NCI-H526 (cell line): ENCODE measurements at places on chromosomes 1 and 21.

- DNase-seq: no peak
Measured at GRCh38 chr1:198253668-198254067, 96.9 kb downstream of the NEK7 start.

DNA sequence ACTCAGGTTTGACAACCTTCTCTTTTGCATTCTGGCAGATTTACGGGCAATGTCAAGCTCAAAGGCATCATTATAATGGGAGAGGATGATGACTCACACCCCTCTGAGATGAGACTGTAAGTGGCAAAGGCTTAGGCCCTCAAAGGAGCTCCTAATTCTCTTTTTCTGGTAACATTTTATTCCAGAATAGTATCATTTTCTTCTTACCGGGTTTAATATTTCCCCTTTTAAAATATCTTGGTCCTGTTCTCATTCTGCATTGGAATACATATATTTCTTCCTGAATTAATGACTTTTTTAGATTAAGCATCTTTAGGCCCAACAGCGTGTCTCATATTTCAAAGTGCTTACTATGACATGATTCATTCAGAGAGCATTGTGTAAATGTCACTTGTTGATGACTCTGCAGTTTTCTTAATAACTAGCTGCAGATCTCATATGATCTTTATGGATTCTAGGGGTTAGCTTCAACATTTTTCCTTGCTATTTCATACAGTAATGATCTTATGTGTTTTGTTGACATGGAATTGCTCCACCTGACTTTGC, 1.7 kb downstream of the PITHD1 start:
- DNase-seq: no peak

- no peak for DNase-seq
Measured at GRCh38 chr1:168561989-168562388, 14.4 kb upstream of the XCL1 start.

DNA sequence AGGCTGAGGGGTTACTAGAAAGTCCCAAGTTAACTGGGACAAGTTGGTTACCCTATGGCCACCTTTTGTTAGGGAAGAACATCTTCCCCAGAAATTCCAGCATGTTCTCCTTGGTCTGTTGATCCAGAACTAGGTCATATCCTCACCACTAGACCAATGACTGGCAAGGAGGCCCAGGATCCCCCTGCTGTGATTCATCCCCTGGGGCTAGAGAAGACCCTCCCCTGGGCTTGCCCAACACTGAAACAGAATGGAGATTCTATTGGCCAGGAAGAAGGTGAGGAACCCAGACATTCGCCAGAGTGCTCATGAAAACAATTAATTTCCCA, 90.1 kb upstream of the SIM2 start:
- no peak for DNase-seq

GRCh38 chr1:206709772-206710459, 25.2 kb downstream of the MAPKAPK2 start:
- DNase-seq: no peak

DNA sequence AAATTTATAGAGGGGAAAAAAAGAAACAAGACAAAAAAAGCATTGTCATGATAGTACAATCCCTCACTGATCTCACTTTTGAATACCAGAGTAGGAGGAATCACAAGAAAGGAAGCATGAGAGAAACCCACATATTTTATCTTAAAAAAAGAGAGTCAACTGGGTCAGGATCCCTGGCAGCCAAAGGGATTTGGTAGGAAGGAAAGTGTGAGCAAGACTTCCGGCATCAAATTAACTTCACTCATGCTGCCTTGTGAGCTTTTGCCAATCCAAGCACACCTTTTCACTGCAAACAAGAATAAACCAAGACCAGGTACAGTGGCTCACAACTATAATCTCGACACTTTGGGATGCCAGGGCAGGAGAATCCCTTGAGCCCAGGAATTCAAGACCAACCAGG, 53.1 kb downstream of the SLC9C2 start:
- DNase-seq: no peak

- DNase-seq: no peak
Measured at GRCh38 chr1:219731771-219732170, 118.9 kb upstream of the ZC3H11B start.

DNA sequence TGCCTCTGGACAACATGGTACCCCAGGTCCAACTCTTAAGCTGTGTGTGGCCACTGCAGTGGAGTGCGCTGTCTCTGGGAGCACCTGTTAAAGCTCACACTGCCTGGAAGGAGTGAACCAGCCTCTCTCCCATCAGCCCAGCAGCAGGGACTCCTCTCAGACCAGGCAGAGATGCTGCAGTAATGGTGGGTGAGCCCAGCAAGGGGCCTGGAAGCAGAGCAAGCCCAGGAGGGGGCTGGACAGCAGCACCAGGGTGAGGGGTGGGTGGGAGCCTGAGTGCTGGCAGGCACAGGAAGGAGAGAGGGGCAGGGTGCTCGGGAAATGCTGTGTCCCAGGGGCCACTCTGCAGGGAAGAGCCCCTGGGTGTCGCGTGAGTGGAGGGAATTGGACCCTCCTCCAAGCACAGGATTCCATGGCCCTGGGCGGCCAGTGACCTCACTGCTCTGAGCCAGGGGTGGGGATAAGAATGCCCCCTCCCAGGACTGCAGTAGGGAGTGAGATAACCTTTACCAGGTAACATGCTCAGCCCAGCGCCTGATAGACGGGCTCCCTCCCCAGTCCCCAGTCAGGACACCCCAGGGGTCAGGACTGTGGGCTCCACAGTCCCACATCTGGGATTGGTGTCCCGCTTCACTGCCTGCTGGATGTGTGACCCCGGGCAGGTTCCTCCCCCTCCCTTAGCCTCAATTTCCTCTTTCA, 313.1 kb downstream of the MATN1 start:
- DNase-seq: no peak

- DNase-seq: no peak
Measured at GRCh38 chr21:45076245-45076711, 1.9 kb downstream of the ADARB1 start.

GRCh38 chr1:97553971-97554370, 366.9 kb downstream of the DPYD start:
- no peak for DNase-seq

DNA sequence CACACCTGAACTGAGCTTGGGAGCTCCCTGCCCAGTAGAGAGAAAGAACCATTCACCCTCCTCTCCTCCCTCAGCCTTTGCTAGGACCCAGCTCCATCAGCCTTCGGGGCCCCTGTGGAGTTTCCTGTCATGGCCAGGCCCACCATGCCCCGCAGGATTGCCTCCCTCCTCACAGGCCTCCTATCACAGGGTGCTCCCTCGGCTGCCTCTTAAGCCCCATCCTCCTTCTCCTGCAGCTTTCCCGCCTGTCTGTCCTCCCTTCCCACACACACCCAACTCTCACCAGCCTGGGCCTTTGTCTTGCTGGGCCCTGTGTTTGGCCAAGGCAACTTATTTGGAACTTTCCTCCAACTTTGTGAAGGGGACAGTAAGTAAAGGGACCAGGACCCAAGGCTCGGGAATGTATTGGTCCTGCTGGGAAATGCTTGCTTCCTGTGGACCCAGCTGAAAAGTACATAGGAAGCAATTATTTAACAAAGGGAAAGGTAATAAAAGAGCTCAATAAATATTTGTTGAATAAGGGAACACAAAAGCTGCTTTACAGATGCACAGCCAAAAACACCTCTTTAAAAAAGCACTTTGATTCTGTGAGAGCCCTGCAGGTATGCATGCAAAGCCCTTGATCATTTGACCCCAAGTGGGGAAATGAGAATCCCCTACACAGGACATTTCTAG, 31.6 kb upstream of the TENT5C start:
- DNase-seq: no peak

- DNase-seq: no peak
Measured at GRCh38 chr1:41915786-41916571, 2.7 kb downstream of the HIVEP3 start.

GRCh38 chr1:236489710-236490377, 33.9 kb upstream of the LGALS8 start:
- peak; percentile 74 for DNase-seq

- DNase-seq: no peak
Measured at GRCh38 chr1:226551299-226551698, 2.7 kb downstream of the STUM start.

GRCh38 chr1:17315542-17316130, 7.6 kb downstream of the PADI4 start:
- DNase-seq: no peak

DNA sequence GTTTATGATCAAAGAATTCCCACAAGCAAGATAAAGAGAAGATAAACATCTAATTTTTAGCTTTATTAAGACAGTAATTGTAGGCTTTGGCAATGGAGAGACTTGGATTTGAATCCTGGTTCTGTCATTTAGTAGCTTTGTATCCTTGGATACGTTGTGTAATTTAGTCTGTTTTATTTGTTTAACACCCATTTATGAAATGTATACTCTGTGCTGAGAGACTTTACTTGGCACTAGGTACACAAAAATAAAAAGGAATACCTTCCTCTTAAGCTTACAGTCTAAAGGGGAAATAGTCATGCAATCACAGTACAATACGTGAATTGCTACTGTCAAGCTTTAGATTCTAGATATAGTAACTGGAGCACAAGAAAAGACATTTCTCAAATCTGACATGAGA, 23.8 kb downstream of the ZMPSTE24 start:
- DNase-seq: no peak

GRCh38 chr1:172398193-172398592, 22.3 kb upstream of the C1orf105 start:
- peak; percentile 39 for DNase-seq

DNA sequence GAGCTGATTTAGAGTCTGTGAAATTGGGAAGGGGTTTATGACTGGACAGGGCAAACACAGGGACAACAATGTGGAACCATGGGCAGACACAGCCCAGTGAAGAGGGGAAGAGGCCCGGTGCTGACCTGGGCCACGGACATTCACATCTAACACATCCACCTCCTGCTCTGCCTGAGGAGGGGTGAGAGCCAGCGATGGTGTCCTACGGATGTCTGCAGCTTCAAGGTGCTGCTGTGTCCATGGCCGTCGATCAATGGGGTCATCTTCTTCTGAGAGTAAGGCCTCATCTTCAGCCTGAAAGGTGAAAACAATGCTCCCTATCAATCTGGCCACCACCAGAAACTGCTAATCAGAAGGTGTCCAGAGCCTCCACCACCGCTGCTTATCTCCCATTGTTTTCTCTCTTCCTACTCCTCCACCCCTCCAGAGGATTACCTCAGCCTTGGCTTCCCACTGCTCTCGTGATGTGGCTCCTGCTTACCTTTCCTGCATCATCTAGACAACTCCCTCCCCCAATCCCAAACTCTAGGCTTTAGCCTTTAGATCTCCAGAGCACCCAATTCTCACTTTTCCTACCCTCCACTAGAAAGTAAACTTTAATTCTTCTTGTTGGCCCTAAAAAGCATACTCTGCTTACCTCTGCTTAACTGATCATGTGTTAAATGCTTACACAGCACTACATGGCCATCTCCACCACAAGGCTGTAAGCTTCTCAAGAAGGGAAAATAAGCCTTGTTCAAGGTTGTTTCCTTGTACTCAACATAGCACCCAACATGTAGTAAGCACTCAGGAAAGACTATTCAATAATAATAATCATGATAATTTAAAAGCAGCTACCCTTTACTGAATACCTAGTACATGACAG, 24.0 kb upstream of the ADAM30 start:
- no peak for DNase-seq

DNA sequence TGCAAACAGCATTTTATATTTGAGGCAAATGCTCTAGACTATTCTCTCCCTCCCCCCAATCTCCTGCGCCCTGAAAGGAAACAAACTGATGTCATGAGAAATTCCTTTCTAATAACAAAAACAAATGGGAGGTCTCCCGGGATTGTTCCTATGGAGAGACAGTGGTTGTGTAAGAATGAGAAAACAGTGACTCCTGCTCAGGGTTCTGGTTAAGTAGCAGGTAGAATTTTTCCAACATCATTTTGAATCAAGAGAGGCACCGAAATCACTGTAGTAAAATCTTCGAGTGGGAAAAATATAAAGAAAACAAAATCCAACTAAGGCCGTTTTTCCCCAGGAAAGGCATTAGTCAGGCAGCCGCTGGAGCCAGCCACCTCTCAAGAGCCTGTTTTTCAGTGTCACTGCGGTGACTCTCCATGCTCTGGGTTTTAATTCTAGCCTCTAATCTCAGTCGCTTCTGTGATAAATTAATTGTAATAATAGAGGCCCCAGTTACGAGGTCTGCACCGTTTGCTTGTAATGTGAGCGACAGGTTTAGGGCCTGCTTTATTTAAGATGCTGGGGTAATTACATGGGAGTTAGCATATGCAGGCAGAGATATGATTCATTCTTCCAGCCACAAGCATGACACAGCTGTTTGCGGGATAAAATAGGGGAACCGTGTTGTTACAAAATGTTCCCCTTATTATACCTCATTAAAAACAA, 80.3 kb downstream of the RNF220 start:
- no peak for DNase-seq

DNA sequence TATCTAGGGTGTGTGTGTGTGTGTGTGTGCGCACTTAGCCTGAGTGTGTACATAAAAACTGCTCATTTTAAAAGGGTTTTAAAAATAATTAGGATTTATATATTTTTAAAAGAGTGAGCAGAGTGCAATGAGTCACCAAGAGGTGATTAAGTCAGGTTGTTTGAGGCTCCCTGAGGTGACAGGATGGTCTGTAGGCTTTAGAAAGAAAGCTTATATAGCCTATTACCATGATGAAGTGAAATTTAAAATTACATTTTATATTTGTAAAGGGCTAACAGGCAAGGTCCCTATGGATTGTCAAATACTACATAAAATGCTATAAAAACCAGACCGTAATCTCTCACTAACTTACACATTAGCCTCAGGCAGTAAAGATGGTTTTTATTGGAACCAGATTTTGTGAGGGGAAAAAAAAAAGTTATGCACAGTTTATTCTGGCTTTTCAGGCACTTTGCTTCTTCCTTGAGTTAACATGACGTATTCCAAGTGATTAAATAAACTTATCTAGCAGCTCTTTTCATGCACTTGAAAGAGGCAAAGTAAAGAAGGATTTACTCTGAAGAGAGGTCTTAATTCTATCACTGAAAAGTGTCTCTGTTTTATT, 711.7 kb upstream of the PTBP2 start:
- DNase-seq: no peak

DNA sequence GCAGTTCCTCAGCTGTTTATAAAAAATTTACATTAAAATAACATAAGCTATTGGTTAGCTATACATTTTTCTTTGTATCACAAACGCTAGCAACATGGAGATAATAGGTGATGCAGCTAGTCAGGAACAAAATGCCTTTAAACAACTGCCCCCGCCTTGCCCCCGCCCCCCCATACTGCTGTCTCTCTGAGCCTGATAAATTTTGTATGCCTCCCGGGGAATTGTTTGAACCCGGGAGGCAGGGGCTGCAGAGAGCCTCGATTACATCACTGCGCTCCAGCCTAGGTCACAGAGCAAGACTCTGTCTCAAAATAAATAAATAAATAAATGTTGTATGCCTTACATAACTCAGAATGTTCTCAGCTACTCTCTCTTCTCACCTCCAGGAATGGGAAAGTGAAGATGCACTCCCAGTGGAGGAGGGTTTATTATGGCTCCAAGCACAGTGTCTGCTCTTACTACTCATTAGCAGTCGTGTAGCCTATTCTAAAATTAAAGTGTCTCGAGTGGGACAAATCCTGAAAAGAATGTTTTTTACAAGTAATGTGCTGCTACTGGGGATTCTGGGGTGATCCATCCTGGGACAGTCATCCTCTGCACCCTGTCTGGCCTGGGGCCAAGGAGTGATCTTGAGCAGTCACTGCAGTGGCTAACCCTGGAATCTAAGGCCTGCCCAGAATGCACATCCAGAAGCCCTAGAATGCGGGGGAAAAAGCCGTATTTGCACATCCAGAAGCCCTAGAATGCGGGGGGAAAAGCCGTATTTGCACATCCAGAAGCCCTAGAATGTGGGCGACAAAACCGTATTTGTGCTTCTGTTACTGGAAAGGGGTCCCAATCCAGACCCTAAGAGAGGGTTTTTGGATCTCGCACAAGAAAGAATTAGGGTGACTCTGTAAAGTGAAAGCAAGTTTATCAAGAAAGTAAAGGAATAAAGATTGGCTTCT, 39.4 kb upstream of the ZNF496 start:
- DNase-seq: no peak
